CD4-positive, alpha-beta T cell treated with Interleukin-2 at 100 ng/mL for 4 hours (primary cell): ENCODE measurements at places on chromosomes 7 and 10.

GRCh38 chr7:18700147-18700546, 204.6 kb downstream of the HDAC9 start:
- DNase-seq = no peak

DNA sequence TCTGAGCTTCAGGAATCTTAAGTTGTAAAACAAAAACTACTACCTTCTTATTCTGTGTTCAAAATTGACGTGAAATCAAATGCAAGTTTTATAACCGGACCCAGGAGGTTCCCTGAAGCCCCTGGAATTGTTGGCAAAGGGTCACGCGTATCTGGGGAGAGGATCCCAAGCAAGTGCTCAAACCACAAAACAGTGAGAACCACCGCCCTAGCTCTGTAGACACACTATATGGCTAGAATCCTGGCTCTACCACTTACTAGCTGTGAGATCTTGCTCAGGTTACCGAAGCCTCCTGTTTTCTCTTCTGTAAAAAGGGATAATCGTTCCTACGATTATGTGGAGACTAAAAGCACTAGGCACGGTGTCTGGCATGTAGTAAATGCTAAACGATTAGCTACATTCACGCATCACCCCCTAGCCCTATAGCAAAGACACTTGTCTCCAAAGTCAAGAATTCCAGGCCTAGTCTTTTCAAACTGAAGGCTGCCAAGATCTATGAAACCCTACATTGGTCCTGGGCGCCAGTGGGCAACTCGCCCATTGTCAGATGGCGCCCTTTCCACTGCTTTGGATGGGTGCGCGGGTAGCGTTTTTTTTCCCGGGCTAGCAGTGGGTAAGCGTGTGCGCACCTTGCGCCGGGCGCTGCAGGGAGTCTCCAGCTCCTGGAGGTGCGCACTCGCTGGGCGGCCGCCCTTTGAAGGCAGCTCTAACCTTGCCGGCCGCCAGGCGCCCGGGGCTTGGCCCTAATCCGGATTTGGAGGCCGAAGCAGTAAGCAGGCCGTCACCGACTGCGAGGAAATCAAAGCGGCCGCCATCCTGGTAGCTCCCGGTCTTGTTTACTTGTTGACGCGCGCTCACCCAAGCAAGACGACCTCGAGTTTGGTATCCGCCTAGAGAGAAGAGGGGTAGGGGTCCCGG, 11.6 kb upstream of the NKX2-3 start:
- no peak for DNase-seq

GRCh38 chr7:71285571-71286145, 153.7 kb downstream of the GALNT17 start:
- no peak for DNase-seq

- DNase-seq = no peak
These were observed 352 bp upstream of the ZNF485 start for GRCh38 chr10:43605850-43606322.

DNA sequence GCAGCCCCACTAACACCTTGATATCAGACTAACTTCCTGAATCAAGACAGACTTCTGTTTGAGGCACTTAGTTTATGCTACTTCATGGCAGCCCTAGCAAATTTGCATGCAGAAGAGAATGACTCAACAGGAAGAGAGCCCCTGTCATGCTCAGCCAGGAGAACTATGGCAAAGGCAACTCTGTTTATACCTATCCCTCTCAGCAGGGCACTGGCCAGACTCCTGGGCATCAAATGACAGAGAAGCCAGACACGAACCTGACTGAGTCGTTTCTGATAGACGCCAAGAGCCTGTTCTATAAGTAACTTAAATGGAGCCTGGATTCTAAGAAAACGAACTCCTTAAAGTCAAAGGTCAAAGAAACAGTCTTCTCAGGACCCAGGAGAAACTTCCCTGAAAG, 50.9 kb upstream of the UNC5B start:
- DNase-seq = no peak

DNA sequence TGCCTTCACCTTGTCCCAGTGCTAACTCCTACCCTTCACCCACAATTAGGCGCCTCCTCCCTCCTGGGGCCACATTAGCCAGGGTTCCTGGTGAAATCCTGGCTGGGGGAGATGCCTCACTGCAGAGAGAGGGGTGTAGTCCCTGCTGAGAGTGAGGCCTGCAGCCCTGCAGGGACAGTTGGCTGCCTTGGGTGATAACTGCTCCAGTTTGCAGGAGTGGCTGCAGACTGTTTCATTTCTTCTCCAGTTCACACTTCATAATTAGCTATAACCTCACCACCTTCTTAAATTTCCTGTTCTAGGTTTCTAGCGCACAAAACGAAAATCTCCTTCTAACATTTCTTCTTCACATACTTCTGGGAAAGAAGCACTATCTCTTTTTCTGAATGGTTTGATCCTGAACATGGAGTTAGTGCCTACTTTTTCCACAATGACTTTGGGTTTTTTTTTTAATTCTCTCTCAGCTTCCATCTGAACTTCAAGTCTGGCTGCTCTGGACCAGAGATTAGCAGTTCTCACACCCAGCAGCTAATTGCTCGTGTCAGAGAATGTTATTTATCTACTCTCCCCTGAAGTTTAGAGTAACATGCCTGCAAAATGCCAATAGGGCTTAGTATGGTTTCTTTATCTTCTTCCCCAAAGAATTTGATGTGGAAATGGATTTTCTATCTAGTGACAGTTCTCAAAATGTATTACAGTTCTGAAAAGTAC, 15.5 kb upstream of the JAZF1 start:
- DNase-seq = no peak

DNA sequence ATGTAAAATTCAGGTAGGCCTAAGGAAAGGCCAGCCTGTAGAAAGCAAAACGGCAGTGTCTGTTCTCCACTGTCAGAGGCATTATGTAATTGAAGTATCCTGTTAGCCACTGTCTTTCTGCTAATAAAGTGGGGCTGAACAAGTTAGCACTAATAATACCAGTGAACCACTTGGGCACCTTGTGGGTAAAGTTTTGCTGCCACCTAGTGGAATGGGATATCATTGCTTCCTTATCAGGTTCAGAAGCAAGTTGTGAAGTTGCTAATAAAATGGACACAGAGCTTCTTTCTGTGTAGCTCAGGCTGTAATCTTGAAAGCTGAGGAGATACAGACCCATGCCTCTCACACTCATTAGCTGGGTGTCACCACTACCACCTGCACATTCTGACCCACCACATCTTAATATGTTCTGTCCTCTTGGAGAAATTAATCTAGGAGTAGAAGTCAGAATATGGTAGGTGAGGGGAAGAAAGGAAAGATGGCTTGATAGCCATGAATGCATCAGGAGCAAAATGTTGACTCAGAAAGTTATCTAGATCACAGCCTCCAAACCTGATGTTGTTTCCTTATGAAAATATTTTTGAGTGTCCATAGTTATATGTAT, 175.1 kb downstream of the SEPTIN7 start:
- DNase-seq = peak; percentile 78

DNA sequence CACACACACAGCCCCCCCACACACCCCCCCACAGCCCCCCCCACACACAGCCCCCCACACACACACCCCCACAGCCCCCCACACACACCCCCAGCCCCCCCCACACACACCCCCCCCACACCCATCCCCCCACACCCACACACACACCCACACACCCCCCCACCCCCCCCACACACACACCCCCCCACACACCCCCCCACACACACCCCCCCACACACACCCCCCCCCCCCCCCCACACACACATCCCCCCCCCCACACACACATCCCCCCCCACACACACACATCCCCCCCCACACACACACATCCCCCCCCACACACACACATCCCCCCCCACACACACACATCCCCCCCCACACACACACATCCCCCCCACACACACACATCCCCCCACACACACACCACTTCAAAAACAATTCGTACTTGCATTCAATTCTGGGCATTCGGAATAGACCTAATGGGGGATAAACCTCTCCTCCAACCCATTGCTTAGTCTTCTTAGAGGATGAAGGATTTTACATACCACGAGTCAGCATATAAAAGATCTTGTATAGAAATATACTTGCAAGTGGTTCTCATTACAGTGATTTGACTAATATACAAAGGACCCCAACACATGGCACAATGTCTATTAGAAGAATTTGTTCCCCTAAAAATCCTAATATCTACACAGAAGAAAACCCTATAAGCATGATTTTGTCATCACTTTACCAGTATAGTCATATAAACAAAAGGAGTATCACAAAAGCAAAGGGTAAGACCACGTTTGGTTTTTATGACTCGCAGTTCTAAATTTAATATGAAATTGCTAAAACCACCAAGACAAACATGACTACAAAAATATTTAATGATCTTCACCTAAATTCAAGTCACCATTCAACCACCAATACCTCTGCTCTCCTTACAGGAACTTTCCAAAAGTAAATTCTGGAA, 80.9 kb downstream of the DIP2C start:
- no peak for DNase-seq

GRCh38 chr7:112038353-112038752, 167.8 kb downstream of the DOCK4 start:
- no peak for DNase-seq

DNA sequence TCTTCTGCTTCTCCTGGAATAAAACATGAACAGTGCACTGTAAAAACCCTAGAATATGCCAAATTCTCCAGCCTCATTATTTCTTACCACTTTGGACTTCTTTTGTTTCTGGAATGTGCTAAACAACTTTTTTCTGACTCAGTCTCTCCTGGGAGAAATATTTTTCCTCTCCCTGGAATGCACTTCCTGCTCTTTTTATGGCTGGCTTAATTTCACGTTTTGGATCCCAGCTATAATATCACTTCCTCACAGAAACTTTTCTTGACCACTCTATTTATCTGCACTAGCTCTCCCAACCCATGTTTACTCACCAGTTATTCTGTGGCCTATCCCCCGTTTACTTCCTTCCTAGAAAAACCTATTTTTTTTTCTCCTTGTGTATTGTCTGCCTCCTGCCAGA, 26.7 kb downstream of the ABCB5 start:
- no peak for DNase-seq

GRCh38 chr10:131318814-131319213, 7.3 kb upstream of the TCERG1L start:
- DNase-seq = no peak

DNA sequence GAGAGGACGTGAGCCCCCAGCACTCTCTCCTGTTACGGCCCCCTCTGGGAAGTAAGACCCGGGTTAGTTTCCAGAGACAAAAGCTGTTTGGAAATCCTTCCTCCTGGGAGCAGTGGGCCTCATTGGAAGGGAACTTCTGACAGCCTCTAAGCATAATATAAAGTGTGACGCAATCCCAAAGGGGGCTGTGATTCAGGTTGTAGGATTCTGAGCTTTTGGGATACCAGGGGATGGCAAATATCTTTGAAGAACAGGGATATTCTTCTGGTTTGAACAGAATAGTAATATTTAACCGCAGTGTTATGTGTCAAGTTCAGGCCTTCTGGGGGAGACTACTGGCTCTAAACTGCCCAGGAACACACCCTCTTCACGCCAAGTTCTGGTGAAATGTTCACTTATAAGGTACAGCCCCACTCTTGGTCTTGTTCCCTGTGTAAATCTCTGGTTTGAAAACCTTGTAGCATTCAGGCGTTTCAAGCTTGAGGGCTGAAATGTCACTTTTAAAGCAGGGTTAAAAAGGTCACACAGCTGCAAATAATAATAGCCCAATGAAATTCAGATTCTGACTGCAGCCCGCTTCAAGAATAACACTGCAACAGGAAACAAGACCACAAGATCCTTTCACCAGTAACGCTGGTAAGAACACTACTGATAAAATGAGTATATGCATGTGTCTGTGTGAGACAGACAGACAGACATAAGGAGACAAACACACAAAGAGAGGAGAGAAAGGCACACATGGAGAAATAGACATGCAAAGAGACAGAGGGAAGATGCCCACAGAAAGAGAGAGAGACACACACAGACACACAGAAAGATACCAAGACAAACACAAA, 69.0 kb downstream of the CREB5 start:
- DNase-seq = no peak

DNA sequence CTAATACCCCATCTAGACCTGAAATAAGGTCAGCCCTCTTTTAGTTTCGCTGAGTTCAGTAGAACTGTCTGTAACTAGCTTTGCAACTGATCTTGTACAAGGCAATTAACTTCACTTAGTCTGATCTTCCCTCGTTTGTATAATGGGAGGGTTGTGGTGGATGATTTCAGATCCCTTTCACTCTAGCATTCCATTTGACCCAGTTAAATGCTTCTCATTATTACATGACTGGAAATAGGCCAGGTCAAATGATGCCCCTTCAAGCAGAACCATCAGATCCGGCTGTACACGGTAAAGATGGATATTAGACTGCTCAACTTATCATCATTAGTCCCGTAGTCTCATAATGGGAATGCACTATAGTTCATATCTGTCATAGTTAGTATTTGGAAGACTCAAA, 1009.0 kb downstream of the LRMDA start:
- DNase-seq = no peak

GRCh38 chr10:78215645-78216044, 182.0 kb downstream of the RPS24 start:
- DNase-seq = no peak

GRCh38 chr7:1297017-1297960, 64.6 kb downstream of the UNCX start:
- no peak for DNase-seq

DNA sequence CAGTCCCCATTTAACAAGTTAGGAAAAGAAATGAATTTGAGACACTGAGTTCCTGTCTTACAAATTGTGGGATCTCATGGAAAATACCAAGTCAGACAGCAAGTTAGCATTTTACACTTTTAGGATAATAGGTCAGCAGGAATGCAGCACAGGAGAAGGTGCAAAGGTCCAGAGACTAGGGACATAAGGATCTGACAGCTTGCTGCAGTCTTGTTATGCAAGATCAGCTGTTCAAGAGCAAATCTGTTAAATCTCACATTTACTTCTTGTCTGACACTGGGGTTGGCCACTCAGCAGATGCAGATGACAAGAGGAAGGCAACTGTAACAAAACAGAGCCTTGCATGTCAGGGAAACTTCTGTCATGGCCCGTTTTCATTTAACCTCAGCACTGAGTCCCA, 239.6 kb downstream of the PHF14 start:
- DNase-seq = no peak

DNA sequence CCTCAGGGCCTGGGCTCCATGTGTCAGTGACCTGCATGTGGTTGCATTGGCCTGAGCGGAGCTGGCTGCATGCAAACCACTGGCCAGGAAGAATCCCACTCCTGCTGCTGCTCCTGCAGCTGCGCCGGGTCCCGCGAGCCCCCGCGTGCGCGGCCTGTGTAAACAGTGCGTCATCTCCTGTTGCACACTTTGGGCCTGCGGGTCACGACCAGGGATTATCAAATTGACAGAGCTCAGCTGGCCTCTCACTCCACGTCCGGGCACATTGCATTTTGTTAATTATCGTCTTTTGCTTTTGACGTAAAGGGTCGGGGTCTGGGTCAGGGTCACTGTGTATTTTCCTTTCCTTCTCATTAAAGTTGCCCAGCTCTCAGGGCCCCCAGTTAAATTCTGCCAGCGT, 132.6 kb downstream of the RGS10 start:
- no peak for DNase-seq

GRCh38 chr10:121553511-121554264, 44.6 kb downstream of the FGFR2 start:
- no peak for DNase-seq

- DNase-seq = no peak
These were observed 273.9 kb downstream of the TSPAN12 start for GRCh38 chr7:120583899-120584586.

- DNase-seq = no peak
These were observed 54.4 kb upstream of the TMEM273 start for GRCh38 chr10:49242604-49243003.

- DNase-seq = no peak
These were observed 215.0 kb downstream of the PTPRN2 start for GRCh38 chr7:158372400-158373342.

GRCh38 chr10:58894929-58895328, 281.5 kb upstream of the PHYHIPL start:
- DNase-seq = no peak
